ENCODE measurements at places on chromosomes 3 and 15. TPM values are rescaled to one million over a fixed set of nuclear protein-coding genes. Genes with fewer than 3 reads are reported as not detected.

DNA sequence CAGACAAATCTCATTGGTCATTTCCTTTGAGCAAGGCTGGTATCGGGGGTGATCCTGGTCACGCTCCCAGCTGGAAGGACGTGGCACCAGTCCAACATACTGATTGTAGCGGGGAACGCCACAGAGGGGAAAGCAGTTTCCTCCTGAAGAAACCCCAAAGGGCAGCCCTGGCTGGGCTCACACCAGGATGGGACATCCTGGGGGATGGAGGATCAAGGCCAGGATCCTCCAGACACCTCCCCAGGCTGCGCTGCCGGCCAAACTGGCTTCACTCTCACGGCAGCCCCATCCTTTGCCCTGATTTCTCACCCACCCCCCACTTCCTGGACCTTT is 36.6 kb downstream of the MUC20 start:
- DNase-seq: no peak

- DNase-seq: no peak
Measured at GRCh38 chr3:28718074-28718849, 369.6 kb upstream of the AZI2 start.

Gene SH3GL3
- 0.24 TPM for total RNA-seq

- DNase-seq: no peak
Measured at GRCh38 chr15:52196891-52197290, 5.7 kb upstream of the GNB5 start.

DNA sequence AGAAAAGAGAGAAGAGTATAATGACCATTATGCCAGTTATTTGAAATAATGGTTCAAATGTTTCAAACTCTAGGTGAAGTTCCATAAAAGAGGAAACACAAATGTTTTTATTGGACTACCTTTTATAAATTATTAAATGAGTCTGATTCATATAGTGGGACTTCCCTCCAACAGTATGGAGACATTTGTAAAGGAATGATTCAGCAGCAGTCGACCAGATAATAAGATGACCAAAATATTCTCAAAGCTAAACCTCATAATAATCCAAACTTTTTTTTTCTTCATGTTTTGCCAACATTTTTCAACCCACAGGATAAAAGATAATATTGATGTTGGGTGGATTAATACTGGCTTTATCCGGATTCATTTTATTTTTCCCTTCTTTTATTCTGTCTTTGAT is 18.8 kb downstream of the TIPARP start:
- no peak for DNase-seq

DNA sequence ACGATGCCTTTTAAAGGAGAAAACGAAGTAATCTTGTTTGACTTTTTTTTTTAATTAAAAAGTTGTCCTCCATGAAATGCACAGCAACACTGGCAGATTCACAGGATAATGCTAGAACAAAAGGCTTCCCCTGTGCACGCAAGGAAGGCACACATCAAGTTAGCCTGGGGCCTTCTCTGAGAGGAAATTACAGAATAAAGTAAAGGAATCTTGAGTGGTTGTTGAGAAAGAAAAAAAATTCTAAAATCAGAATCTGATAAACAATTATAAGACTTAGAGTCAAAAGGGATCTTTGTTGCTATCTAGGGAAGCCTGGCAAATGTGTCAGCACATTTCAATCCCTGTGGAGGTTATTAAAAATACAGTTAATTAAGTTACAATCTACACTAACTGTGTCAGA is 946.0 kb downstream of the IGSF11 start:
- DNase-seq: no peak

Gene VIPR1
- total RNA-seq: 215 TPM

- no peak for DNase-seq
Measured at GRCh38 chr3:10999221-11000107, 6.9 kb downstream of the SLC6A1 start.

GRCh38 chr15:61049934-61050333 is 179.2 kb downstream of the RORA start:
- peak; percentile 74 for DNase-seq

Gene CLSTN2
- total RNA-seq: 0.59 TPM

Gene ACP3
- 0.59 TPM for total RNA-seq

- no peak for DNase-seq
Measured at GRCh38 chr15:66943456-66944095, 121.8 kb upstream of the SMAD3 start.

GRCh38 chr3:195548987-195549386 is 5.9 kb upstream of the PPP1R2 start:
- DNase-seq: no peak

GRCh38 chr3:74124782-74125181 is 489.7 kb downstream of the CNTN3 start:
- no peak for DNase-seq

- DNase-seq: peak; percentile 6
Measured at GRCh38 chr3:102447272-102447671, 12.5 kb downstream of the ZPLD1 start.

Data from RPMI7951 (cell line).